ENCODE measurements at places on chromosomes 7 and 10.

DNA sequence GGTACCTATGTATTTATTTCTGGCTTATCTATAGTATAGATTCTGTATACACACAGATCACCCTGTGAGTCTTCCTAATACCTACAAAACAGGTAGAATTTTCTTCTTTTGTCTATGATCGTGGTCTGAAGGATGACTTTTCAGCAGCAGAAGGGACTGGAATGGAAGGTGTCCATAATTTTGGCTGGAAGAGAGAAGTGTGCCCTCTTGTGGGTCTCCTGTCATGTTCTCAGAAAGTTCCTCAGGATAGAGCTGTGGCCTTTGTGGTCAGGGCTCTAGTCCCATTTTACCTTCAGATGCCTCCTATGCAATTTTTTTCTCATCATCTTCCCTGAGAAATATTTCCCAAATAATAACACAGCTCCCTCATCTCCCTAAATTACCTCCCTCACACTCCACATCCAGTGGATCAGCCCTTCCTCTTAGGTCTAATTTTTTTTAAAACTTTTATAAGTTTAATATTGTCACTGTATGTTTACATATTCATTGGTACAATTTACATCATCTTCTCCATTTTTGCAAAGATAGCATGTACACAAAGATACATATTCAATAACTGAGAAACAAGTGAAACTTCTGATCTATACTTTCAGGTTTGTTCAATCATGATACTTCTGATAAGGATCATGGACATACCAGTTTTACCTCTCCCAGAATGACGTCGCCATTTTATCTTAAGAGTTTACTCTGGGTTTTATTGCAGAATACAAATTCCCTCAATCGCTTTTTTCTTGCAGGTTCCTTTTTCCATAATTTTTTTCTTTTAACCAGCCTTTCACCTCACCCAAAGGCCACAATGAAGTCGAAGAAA lies 112.7 kb downstream of the REEP3 start:
- DNase-seq = no peak

GRCh38 chr10:49371967-49372366 lies 23.9 kb downstream of the DRGX start:
- DNase-seq = no peak

DNA sequence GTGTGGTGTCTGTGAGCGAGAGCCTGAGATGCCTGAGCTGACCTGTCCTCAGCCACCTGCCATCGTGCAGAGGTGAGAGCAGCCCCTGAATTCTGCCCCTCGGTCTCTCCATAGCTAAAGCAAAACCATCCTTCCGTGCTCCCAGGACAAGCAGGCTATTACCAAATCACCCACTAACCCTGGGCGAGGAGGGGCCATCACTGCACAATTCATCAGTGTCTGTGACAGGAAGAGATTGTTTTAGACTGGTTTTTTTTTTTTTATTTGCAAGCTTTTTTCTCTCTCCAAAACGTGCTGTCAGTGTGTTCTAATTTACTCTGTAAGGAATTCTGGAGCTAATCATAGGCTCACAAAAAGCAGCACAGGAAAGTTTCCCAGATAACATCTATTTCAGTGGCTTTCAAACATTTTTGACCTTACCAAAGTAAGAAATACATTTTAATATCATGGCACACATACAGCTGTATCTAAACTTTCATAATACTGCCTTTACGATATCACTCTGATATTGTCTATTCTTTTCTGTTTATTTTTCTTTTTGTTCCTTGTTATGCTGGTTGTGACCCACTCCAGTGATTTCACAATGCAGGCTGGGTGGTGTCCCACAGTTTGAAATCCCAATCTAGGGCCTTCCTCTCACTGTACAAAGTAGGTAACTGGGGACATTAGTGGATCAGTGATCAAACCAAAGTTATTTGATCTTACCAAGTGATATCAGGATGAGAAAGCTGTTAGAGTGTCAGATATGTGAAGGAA lies 62.8 kb downstream of the EGFR start:
- DNase-seq = no peak

GRCh38 chr7:36441344-36442022 lies 51.8 kb downstream of the ANLN start:
- DNase-seq = no peak

GRCh38 chr7:2886900-2887299 lies 42.8 kb upstream of the GNA12 start:
- DNase-seq = peak; percentile 54

- DNase-seq = no peak
Measured at GRCh38 chr7:132386201-132386681, 190.0 kb downstream of the PLXNA4 start.

DNA sequence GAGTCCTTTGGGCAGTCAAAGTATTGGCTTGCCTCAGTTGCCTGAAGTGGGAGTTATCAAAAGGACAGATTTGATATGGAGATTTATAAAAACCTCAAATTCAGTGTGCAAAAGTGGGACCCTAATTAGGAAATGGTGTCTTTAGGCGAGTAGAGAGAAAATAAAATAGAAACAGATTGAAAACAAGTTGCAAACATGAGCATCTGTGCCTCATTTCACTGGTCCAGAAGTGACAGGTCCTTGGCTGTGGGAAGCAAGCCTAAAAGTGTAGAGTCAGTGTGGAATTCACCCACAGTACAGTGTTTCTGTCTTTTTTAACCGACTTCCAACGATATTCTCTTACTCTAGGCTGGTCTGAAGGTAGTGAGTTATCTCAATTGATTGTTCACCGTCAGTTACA lies 51.2 kb downstream of the ST8SIA6 start:
- DNase-seq = no peak

GRCh38 chr7:29505931-29506330 lies 57.7 kb upstream of the PRR15 start:
- no peak for DNase-seq

GRCh38 chr10:110274072-110274627 lies 30.6 kb downstream of the SMNDC1 start:
- no peak for DNase-seq

GRCh38 chr7:70881167-70881847 lies 250.6 kb upstream of the GALNT17 start:
- DNase-seq = no peak

GRCh38 chr7:105617280-105618015 lies 36.2 kb upstream of the EFCAB10 start:
- DNase-seq = no peak

DNA sequence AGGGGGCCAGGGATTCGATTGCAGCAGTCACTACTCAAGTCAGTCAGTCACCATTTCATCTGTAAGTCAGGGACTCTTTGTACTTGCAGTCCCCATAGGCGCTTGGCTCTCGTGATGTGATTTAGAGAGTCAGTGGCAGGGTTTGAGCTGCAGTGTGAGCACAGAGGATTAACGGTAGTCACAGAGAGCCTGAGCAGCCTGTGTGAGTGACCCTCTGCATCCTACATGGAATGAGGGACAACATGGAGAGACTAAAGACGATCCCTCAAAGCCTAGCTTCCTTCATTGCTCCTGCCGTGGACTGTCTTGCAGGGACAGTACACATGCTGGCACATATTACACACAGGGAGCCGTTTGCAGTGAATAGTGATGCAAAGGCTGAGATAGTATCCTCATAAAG lies 56.3 kb downstream of the PRPF18 start:
- DNase-seq = no peak

DNA sequence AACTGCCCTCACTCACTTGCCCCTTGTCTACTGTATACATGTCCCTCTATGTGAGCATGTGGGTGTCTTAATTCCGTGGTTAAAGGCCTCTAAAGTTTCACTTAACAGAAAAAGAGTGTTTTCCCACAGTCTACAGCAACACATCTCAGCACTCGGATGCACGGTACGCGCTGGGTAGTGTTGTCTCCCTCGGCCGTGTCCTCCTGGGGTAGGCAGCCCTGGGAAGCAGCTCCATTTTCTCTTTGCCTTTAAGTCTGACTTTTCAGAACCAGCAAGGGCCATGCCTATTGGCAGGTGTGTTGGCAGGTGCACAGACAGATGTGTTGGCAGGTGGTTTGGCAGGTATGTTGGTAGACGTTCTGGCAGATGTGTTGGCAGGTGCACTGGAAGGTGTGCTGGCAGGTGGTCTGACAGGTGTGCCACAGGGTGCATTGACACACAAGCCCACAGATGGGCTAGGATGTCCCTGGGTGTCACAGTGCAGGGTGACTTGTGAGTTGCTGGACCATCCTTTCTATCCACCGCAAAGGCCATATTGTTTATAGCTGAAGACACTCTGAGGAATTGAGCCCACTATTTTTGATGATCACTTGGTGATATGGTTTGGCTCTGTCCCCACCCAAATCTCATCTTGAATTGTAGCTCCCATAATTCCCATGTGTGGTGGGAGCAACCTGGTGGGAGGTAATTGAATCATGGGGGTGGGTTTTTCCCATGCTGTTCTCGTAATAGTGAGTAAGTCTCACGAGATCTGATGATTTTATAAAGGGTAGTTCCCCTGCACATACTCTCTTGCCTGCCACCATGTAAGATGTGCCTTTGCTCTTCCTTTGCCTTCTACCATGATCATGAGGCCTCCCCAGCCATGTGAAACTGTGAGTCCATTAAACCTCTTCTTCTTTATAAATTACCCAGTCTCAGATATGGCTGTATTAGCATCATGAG lies 296.9 kb downstream of the TNS3 start:
- no peak for DNase-seq

- DNase-seq = no peak
Measured at GRCh38 chr7:43135129-43135528, 22.7 kb downstream of the HECW1 start.

GRCh38 chr7:127751490-127752448 lies 99.8 kb downstream of the SND1 start:
- no peak for DNase-seq

DNA sequence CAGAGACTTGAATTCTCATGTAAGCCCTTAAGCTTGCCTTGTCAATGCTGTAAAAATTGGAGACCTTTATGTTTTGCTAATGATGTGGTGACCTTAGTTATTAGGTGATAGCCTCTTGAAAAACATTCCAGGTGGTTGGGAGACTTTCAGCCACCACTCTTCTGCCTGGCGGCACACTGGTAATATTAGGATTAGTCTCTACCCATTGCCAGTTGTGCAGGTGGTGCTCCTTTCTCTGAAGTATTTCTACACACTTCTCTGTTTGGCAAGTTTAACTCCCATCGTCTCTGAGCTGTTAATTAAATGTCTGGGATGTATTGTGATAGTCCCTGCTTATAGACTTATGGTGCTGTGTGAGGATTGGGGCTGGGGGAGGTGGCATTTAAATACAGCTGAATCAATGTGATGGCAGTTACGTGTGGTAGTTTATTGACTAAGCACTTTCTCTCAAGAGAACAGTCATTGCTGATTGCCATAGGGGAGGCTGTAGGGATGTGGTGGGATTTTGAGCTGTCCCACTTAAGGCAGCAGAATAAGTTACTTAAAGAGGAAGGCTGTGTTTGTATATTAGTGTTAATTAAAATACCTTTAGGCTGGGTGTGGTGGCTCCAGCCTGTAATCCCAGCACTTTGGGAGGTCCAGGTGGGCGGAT lies 61.7 kb downstream of the DAGLB start:
- DNase-seq = no peak

DNA sequence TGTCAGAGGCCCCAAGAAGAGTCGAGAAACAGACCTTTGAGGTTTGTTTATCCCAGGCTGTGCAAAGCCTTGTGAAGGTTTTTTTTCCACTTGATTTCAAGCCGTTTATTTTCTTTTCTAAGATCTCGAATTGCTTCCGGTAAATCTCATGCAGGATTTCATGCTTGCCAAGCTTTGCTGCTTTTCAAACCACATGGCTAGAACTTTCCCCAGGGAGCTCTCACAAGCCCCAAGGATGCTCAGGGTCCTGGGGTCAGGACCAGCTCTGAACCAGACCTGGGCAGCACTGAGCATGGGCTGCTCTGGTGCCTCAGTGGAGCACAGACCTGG lies 48.0 kb upstream of the AQP1 start:
- DNase-seq = no peak

GRCh38 chr10:110207805-110208613 lies 604 bp downstream of the MXI1 start:
- DNase-seq = peak; percentile 52

GRCh38 chr7:45606050-45606449 lies 31.9 kb downstream of the ADCY1 start:
- peak; percentile 2 for DNase-seq

DNA sequence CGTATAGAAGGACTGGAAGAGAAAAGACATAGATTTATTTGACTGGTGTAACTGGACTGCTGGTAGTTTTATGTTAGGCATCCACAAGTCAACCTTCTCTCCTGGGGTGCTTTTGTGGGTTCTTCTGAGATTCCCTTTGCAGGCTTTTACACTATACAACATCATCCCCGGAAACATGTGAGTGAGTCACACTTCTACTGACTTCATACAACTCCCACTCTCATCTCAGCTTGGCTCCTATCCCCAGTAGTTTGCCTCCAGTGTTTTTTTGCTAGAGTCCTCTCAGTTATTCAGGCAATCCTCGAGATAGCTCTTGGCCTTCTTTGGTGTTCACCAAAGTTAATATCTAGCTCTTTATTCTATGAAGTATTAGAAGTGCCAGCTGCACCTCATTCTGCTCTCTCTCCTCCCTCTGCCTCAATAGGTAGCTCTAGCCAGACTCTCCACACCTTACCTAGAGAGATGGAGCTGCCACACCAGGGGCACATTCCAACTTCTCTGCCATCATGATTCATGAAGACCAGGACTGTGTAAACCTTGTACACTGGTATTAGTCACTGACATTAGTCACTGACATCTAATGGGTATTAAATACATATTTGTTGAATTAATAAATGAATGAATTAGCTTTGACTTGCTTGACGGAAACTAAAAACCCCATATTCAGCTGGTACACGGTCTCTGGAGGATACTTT lies 281.9 kb downstream of the PPP1R3A start:
- no peak for DNase-seq

DNA sequence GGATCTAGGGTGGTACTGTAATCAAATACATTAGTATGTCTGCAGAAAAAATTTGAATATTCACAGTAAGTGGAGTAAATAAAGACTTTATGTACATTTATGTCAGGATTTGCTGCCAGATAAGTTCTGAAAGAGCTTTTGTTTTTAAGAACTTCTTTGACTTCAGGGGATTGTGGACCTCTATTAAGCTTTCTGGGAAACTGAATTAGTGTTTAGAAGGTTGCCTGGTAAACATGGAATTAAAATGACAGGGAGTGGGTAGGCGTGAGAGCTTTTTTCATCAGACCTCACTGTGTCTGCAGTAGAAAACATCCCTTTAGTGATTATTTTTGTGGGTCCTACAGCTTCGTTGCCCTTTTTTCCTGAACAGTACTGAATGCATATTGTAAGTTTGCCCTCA lies 15.7 kb downstream of the SDHAF3 start:
- DNase-seq = no peak

- no peak for DNase-seq
Measured at GRCh38 chr7:19928247-19928646, 154.8 kb upstream of the TMEM196 start.

- DNase-seq = no peak
Measured at GRCh38 chr10:63094405-63094804, 38.7 kb upstream of the NRBF2 start.

- no peak for DNase-seq
Measured at GRCh38 chr7:101465576-101466196, 103.0 kb downstream of the COL26A1 start.

DNA sequence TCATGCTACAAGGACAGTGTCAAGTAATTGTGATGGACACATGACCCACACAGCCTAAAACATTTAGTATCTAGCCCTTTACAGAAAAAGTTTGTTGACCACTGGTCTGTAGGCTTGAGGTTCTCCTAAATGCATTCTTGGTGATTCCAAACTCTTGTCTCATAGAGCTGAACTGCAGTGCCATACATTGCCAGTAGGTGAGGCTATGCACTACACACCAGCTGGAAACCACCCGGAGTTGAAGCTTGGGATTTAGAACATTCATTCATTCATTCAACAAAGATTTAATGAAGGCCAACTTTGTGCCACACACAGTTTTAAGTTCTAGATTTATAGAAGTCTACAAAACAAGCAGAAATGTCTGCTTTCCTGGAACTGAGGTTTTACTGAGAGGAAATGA lies 77.3 kb upstream of the TCF7L2 start:
- no peak for DNase-seq

- DNase-seq = no peak
Measured at GRCh38 chr10:44465401-44466115, 80.7 kb upstream of the CXCL12 start.
